ENCODE measurements at places on chromosomes 1 and 21.

GRCh38 chr1:203769505-203770343, 4.7 kb downstream of the LAX1 start:
- DNase-seq, result no peak

- DNase-seq, result no peak
Observed at GRCh38 chr1:206495493-206496046, 11.8 kb upstream of the RASSF5 start.

- no peak for DNase-seq
Observed at GRCh38 chr1:217462159-217462558, 168.7 kb downstream of the GPATCH2 start.

- no peak for DNase-seq
Observed at GRCh38 chr1:157189986-157190982, 52.1 kb upstream of the ETV3 start.

- no peak for DNase-seq
Observed at GRCh38 chr1:61109158-61109557, 26.8 kb downstream of the NFIA start.

DNA sequence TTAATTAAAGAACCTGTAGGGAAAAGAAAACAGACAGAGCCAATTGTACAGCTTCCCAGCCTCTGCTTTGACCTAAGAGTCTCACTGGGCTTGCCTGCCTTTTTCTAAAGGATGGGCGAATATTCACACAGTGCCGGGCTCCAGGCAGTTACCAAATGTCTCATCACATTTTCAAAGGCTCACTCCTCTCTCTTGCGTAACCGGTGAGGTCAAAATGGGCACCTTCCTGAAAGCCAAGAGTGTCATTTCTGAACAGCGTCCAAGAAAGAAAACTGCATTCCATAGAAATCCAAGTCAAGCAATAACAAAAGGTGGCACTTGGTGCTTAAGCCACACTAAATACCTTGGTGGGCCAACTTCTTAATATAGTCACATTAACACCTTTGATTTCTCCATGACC, 710 bp upstream of the PALMD start:
- DNase-seq, result no peak

GRCh38 chr1:118123116-118123839, 61.8 kb downstream of the SPAG17 start:
- DNase-seq, result no peak

DNA sequence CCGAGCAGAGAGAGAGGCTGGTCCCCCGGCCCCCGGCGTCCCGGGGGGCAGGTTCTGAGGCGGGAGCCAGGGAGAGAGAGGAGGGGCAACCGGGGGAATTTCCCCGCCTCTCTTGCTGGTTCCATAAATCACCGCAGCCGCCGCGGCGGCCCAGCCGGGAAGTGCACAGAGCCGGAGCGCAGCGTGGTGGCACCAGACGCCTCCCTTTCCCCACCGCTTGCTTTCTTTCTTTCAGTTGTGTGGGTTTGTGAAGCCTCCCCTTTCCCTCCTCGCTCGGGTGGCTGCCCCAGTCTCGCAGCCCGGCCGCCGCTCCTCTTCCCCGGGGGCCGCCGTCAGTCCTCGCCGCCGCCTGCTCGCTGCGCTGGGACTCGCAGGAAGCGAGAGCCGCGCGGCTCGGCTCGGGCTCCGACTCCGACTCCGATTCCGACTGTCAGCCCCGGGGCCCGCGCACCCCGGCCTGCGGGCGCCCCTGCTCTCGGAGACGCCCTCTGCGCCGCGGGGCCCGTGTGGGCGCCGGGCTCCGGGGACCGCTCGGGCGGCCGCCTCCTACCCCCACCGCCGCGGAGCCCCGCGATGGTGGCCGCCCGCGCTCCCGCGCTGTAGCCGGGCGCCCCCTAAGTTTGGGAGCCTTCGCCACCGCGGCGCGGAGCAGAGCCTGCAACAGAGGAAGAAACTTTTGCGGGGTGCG, at the start of gene CACHD1:
TSS of gene CACHD1 (plus strand) at position 153 of the 688 bp plus-strand sequence. CDS start 616 bp downstream, outside the sequence.
- DNase-seq, result peak; percentile 75

GRCh38 chr21:44357064-44357837, 3.8 kb downstream of the TRPM2 start:
- DNase-seq, result no peak

GRCh38 chr1:44806704-44807363, at the start of gene DYNLT4:
Gene DYNLT4, minus strand, starts transcription at chr1:44807351. Its CDS starts 683 bp downstream, at chr1:44806668.
- peak; percentile 37 for DNase-seq

DNA sequence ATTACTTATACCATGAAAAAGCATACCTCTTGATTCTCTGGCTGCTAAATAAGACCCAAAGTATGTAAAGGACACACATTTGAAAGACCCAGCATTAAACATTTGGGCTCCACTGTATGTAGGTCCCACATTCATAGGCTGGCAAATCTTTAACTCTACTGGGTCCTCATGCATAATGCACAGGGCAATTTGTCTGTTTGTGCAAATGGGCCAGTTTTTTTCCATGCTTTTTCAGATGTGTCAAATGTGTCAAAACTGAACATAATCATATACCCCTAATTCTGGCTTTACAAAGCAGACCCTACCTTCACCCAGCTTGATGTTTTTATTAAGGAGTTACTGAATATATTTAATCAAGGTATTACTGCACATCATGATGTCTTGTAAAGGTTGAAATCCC, 63.7 kb downstream of the RERE start:
- DNase-seq, result no peak

- DNase-seq, result peak; percentile 63
Observed at GRCh38 chr1:226649780-226650179, 89.3 kb downstream of the ITPKB start.

- DNase-seq, result no peak
Observed at GRCh38 chr1:77060000-77060399, 159.2 kb downstream of the PIGK start.

- no peak for DNase-seq
Observed at GRCh38 chr1:199995096-199995685, 32.3 kb upstream of the NR5A2 start.
